MCF 10A (cell line): ENCODE measurements at places on chromosomes 12 and 14. TPM values are rescaled to one million over a fixed set of nuclear protein-coding genes. Genes with fewer than 3 reads are reported as not detected.

DNA sequence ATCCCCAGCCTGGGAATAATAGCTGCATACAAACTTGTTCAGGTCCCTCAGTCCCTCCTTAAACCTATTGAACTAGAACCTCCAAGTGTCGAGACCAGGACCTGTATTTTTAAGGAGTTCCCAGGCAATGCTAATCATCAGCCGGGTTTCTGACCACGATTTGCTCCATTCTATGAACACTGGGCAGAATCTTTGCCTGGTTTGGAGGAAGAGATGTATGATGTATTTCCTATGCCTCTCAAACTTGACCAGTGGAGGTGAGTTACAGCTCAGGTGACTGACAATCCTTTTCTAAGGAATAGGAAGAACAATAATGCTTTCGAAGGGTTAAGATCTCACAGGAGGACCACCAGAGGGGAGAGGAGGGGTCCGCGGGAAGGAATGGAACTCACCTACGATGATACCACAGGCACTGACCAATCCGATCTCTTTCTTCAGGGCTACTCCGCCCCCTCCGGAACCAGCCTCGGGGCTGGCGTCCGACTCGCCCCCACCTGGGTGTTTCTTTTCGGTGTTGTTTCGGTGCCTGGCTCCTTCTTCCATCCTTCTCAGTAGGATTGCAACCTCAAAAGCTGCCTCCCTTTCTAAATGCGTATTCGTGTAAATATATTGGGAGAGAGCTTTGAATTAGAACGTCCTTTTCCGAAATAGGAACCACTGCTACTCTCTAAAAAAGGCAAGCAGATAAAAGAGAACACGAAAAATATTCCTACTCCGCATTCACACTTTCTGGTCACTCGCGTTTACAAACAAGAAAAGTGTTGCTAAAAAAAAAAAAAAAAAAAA lies 895 bp downstream of the SLC7A8 start:
- no peak overlapping the region for H3K4me3 ChIP-seq
- DNase-seq = peak; percentile 20

DNA sequence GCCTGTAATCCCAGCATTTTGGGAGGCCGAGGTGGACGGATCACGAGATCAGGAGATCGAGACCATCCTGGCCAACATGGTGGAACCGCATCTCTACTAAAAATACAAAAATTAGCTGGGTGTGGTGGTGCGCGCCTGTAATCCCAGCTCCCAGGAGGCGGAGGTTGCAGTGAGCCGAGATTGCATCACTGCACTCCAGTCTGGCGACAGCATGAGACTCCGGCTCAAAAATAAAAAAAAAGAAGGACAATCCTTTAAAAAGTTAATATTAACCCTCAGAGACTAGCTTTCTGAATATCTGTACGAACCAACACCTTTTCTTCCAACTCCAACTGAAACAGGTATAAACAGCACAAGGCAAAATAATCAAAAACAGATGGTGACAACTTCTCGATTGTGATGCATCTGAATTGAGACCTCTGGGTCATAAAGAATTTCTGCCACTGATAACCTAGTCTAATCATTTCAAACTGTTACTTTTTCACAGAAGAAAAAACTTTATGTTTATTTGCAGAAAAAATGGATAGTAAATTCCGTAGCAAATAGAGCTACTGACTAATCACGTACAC lies 27.8 kb downstream of the CLIP1 start:
- H3K36me3 ChIP-seq = peaks cover 37% of the 10 kb centered on the region
- H3K27ac ChIP-seq = no peak overlapping the region
- H3K4me1 ChIP-seq = peaks cover 8% of the 10 kb centered on the region
- no peak overlapping the region for H3K4me3 ChIP-seq

DNA sequence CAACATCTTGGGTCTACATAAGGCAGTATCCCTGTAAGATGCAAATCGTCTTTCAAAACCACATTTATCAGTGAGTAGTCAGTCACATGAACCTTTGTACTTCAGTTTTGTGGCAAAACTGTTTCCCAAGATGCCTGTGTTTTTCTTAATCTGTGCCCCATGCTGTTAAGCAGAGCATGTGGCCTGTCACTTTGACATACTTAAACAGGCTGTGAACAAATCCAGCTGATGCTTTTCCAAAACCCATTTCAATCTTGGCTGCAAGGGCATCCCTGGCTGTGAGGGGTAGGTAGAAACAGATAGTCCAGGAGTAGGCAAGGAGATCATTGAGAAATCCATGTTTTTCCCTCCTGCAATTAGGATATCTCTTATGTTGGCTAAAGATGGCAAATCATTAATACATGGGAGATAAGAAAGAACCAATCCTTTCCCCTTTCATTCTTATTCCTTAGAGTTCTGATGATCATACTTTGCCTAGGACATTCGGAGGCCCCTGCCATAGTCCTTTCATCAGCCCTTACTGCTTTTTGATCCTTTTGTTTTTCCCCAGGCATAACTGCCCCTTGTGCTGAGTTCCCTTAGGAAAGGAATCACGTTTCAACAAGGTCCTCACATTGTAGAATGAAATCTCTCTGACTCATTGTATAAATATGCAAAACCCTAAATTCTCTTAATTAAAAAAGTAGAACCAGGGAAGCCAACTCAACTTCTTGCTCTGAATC lies 121.1 kb upstream of the EEA1 start:
- H3K4me3 ChIP-seq = no peak overlapping the region
- H3K4me1 ChIP-seq = peaks cover 5% of the 10 kb centered on the region
- DNase-seq = peak; percentile 30
- H3K27ac ChIP-seq = no peak overlapping the region
- H3K36me3 ChIP-seq = no peaks in the 10 kb centered on the region

DNA sequence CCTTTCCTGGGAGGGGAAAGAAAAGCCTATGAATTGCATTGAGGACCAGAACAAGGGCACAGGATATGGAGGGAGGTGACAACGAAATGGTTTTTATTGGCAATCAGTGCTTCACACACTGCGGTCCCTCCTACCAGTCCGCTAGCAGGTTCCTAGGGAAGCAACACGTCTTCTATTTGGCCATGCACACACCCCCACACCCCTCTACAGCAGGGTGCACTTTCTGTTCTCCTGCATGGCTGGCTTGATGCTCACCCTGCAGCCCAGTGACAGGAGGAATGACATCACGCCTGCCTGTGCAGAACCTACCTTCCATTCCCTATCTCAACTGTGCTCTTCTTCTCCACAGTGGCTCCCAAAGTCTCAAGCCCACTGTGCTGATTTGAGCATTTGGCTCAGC lies 57.9 kb downstream of the TTC9 start:
- H3K4me1 ChIP-seq = peaks cover 18% of the 10 kb centered on the region
- no peak overlapping the region for H3K27ac ChIP-seq
- no peaks in the 10 kb centered on the region for H3K36me3 ChIP-seq

- no peaks in the 10 kb centered on the region for H3K4me1 ChIP-seq
- DNase-seq = peak; percentile 3
- no peak overlapping the region for H3K4me3 ChIP-seq
- no peaks in the 10 kb centered on the region for H3K27me3 ChIP-seq
Observed at GRCh38 chr14:82447586-82447985, 913.9 kb upstream of the SEL1L start.

DNA sequence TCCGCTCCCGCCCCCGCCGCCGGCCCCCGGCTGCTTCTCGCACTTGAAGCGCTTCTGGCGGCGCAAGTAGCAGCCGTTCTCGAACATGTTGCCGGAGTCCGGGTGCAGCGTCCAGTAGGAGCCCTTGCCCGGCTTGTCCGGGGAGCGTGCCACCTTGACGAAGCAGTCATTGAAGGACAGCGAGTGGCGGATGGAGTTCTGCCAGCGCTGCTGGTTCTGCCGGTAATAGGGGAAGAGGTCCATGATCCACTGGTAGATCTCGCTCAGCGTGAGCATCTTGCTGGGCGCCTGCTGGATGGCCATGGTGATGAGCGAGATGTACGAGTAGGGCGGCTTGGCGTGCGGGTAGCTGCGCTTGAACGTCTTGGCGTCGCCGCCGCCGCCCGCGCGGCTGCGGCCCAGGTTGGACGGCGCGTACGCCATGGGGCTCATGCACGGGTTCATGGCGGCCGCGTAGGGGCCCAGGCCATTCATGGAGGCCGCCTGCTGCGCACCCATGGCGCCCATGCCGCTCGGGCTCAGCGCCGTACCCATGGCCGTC lies 3.0 kb downstream of the FOXA1 start:
- no peak overlapping the region for H3K4me3 ChIP-seq
- H3K36me3 ChIP-seq = peaks cover 6% of the 10 kb centered on the region
- peaks cover 7% of the 10 kb centered on the region for H3K4me1 ChIP-seq
- no peak overlapping the region for H3K27ac ChIP-seq

The SSPN gene
- 0.17 and 0.21 TPM in 2 replicates for total RNA-seq

GRCh38 chr12:65696227-65696626 lies 128.1 kb upstream of the HMGA2 start:
- H3K27ac ChIP-seq = no peak overlapping the region
- H3K4me1 ChIP-seq = peaks cover 30% of the 10 kb centered on the region
- no peak overlapping the region for H3K4me3 ChIP-seq
- H3K36me3 ChIP-seq = no peaks in the 10 kb centered on the region
- DNase-seq = peak; percentile 18

DNA sequence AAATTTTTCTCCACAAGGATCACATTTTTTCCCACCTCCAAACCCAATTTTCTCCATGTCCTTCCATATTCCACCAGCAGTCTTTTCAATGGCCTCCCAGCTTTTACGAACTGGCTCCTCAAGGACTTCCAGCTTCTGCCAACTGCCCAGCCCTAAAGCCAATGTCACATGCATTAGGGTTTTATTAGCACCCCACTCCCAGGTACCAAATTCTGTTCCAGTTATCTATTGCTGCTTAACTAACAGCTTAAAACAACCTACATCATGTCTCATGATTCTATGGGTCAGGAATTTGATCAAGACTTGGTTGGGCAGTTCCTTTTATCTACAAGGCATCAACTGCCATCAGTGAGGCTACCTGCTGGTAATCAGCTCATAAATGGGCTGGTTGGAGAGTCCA lies 151.3 kb downstream of the SPTSSA start:
- H3K4me1 ChIP-seq = no peaks in the 10 kb centered on the region
- no peak for DNase-seq
- no peak overlapping the region for H3K4me3 ChIP-seq
- H3K27me3 ChIP-seq = no peaks in the 10 kb centered on the region
- H3K27ac ChIP-seq = no peak overlapping the region

- H3K4me1 ChIP-seq = peaks cover 12% of the 10 kb centered on the region
- H3K36me3 ChIP-seq = peaks cover 6% of the 10 kb centered on the region
- H3K27me3 ChIP-seq = no peaks in the 10 kb centered on the region
- no peak for DNase-seq
Observed at GRCh38 chr14:22541721-22542120, 47.3 kb downstream of the DAD1 start.

- peaks cover 4% of the 10 kb centered on the region for H3K36me3 ChIP-seq
- no peak overlapping the region for H3K4me3 ChIP-seq
- H3K27ac ChIP-seq = no peak overlapping the region
- no peaks in the 10 kb centered on the region for H3K27me3 ChIP-seq
- H3K4me1 ChIP-seq = no peaks in the 10 kb centered on the region
Observed at GRCh38 chr12:109247831-109248654, 61.0 kb downstream of the FOXN4 start.

GRCh38 chr12:12244341-12244740 lies 22.5 kb downstream of the LRP6 start:
- H3K4me1 ChIP-seq = peaks cover 8% of the 10 kb centered on the region
- no peak overlapping the region for H3K4me3 ChIP-seq
- no peak overlapping the region for H3K27ac ChIP-seq
- H3K27me3 ChIP-seq = no peaks in the 10 kb centered on the region
- DNase-seq = no peak

DNA sequence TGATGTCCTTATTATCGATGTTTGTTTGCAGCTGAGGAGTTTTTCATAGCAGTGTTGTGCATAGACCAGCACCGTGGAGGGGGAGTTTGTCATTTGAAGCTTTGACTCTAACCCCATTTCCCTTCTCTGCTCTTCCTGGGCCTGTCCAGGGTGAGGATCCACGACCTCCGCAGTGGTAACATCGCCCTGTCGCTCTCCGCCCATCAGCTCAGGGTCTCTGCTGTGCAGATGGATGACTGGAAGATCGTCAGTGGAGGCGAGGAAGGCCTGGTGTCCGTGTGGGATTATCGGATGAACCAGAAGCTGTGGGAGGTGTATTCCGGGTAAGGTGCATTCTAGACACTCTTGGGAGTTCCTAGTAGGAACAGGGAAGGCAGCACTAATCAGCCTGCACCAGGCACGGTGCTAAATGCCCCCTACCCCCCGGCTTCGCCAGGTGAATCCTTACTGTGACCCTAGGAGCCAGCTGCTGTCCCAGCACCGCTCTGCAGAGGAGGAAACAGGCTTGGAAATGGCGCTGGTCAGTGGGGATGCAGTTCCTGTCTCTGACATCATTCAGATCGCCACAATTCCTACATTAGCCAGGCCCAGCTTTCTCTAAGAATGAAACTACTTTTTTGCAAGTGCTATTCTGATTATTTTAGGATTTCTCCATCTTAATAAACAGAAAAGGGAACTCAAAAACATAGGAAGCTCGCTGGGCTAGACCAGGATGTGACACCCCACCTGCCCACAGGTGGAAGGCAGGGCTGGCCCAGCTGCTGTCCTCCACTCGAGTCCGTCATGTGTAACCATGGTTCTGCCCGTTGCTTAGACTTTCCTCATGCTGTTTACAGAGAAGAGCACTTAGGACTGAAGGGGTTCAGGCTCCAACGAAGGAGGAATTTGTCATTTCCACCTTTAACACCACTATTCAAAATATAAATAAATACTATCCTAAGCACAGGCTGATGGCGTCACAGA lies 74.9 kb downstream of the TESC start:
- no peak for DNase-seq
- no peak overlapping the region for H3K4me3 ChIP-seq

The NKX2-1 gene
- not detected in 2 replicates for total RNA-seq

- DNase-seq = no peak
- H3K27ac ChIP-seq = no peak overlapping the region
- no peaks in the 10 kb centered on the region for H3K36me3 ChIP-seq
Observed at GRCh38 chr12:100566887-100567637, 6.4 kb upstream of the GAS2L3 start.

GRCh38 chr14:26982071-26982470 lies 384.2 kb upstream of the NOVA1 start:
- peaks cover 12% of the 10 kb centered on the region for H3K27me3 ChIP-seq
- no peak for DNase-seq
- H3K4me1 ChIP-seq = peaks cover 6% of the 10 kb centered on the region
- no peak overlapping the region for H3K27ac ChIP-seq

DNA sequence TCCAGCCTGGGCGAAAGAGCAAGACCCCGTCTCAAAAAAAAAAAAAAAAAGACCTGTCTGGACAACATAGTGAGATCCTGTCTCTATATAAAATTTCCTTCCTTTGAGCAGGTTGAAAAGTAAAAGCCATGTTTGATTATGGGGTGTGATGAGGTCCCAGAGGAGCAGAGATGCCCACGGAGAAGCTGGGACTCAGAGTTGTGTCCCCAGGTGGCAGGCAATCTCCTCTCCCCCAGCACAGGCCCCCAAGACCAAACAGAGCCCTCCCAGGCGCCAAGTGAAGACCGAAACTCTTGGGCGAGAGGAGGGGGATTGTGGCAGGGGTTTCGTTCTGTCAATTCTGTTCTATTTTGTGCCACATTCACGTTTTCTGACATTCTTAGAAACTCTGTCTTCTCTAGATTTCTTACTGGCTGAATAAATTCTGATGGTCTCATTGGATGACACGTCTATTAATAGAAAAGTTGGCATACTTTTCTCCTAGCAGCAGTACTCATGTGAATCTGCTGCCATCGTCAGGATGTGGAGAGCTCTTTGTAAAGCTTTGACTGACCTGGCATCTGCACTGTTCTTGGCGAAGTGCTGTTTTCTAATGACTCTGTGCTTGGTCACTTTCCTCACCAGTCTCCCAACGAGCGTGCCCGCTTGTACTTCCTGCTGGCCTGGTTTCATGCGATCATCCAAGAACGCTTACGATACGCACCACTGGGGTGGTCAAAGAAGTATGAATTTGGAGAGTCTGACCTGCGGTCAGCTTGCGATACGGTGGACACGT lies 43.4 kb downstream of the HSP90AA1 start:
- no peaks in the 10 kb centered on the region for H3K27me3 ChIP-seq
- no peaks in the 10 kb centered on the region for H3K4me1 ChIP-seq
- H3K36me3 ChIP-seq = peaks cover 99% of the 10 kb centered on the region
- no peak overlapping the region for H3K27ac ChIP-seq
- no peak for DNase-seq
